Myocyte (in vitro differentiated cells): ENCODE measurements at places on chromosomes 16 and 17. TPM values are rescaled to one million over a fixed set of nuclear protein-coding genes. Genes with fewer than 3 reads are reported as not detected.
A peak's percentile ranks its signal among the peaks of the same experiment; 100 is the strongest.

CDRT4 gene
- total RNA-seq: 0.52 and 3.4 TPM in 2 replicates

SSTR5 gene
- total RNA-seq: 0.29 and 1.6 TPM in 2 replicates

DNA sequence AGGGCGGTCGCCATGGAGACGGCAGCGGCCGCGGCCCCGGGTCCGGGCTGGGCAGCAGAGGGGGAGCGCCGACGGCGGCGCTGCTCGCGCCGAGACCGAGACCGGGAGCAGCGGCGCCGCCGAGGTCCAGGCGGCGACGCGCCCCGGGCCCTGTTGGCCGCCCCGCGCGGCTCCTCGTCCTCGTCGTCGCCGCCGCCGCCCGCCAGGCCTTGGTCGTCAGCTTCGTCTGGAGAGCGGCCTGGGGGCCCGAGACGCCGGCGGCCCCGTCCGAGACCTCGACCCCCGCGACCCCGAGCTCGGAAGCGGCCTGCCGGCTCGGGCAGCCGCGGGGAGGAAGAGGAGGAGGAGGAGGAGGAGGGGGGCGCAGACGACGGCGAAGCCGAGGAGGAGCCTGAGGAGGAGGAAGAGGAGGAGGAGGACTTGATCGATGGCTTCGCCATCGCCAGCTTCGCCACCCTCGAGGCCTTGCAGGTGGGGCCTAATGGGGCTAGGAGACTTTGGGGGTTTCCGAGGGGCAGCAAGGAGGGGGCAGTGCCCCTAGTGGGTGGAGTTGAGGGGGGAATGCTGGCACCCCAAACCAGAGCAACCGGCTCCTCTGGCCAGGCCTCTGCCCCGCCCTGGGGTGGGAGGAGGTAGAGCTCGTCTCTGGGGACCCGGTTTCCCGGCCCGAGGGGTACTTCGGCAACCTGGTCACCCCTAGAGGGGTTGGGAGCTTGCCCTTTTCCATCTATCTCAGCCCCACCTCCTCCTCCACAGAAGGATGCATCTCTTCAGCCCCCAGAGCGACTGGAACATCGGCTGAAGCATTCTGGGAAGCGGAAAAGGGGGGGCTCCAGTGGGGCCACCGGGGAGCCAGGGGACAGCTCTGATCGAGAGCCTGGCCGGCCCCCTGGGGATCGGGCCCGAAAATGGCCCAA, 1.5 kb downstream of the FBRS start:
- peak; percentile 19 for DNase-seq

DNA sequence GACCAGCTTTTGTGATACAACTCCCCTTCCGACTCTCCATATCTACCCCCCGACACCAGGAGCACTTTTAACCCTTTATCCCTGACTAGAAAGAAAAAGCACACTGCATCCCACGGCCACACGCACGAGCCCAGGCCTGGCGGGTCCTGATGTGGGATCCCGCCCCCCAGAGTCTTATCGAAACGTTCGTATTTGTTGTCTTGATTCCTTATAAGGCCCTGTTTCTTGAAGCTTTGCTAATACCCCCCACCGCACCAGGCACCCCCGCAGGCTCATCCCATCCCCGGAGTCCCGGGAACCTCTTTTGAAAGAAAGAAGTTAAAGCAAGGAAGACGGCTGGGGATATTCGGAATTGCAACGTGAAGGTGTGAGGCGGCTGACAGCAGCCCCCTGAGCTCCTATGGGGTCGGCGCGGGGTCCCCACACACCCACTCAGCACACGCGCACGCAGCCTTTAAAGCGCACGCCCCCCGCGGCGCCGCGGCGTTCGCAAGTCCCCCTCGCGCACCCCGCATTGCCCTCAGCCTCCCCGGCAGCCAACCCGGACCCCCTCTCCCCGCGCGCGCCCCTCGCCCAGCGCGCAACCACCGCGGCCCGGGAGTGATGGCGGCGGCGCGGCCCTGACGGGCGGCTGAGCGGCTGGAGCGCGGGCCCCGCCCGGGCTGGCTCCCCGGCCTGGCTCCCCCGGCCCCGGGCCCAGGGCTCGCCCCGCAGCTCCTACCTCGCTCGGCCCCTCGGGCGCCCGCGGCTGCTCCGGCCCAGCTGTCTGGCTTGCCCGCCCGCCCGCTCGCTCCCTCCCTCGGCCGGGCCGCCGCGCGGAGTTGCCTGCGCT, 448 bp downstream of the STAT5B start:
- DNase-seq: peak; percentile 27

- DNase-seq: no peak
These were observed 17.4 kb upstream of the ZNF469 start for GRCh38 chr16:88365244-88365865.

HOXB1 gene
- total RNA-seq: not detected in 2 replicates

- peak; percentile 34 for DNase-seq
These were observed 116.5 kb upstream of the ADAMTS18 start for GRCh38 chr16:77551357-77551756.

GRCh38 chr16:79599256-79599836, 1.2 kb downstream of the MAF start:
- peak; percentile 46 for DNase-seq

- peak; percentile 90 for DNase-seq
These were observed 11.5 kb upstream of the ZC3H18 start for GRCh38 chr16:88558457-88559442.

MYH1 gene
- 0.36 and 1.8 TPM in 2 replicates for total RNA-seq

DNA sequence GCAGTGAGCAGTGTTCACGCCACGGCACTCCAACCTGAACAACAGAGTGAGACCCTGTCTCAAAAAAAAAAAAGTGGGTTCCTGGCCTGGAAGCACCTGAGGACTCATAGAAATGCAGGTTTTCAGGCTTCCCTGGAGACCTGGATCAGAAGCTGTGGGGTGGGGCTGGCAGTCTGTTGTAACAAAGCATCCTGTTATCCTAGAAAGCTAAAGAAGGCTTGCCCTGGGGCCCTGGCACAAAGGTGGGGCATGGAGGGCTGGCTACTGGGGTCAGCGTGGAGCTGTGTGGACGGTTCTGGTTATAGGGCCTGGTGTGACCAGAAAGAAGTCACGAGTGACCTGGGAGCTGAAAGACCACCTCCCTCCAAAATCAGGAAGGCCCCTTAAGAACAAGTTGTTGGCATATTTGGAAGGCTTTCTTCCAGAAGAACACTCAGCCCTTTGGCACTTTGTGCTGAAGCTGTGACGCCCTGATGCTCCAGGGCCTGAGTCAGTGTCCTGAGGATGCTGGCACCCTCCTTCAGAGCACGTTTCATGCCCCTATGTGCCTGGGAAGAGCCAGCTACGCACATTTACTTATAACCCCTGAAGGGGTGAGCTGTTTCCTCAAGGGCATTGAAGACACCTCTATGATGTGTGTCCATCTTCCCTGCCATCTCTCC, 6.2 kb downstream of the CRISPLD2 start:
- DNase-seq: no peak

- DNase-seq: no peak
These were observed 24.3 kb downstream of the ITGB3 start for GRCh38 chr17:47277921-47278320.

DNA sequence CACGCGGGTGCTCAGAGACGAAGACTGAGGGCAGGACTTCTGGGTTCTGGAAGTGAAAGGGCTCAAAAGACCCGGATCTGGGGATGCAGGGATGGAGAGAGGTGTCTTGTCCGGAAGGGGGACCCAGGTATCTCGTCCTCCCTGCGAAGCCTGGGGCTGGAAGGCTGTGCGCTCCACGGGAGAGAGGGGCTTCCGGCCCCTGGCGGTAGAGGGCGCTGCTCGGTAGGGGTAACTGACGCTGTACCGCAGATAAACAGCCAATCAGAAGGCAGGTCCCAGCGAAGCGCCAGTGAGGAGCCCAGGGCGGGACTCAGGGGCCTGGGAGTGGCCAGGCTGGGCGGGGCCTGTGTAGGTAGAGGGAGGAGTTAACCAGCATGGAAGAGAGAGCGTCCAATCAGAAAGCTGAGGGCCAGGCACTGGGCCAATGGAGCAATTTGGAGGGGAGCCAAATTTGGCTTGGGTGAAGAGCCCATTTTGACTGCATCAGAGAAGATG, 804 bp downstream of the TGFB1I1 start:
- peak; percentile 69 for DNase-seq

GRCh38 chr16:58578642-58579041, 51.0 kb downstream of the CNOT1 start:
- DNase-seq: no peak

DNA sequence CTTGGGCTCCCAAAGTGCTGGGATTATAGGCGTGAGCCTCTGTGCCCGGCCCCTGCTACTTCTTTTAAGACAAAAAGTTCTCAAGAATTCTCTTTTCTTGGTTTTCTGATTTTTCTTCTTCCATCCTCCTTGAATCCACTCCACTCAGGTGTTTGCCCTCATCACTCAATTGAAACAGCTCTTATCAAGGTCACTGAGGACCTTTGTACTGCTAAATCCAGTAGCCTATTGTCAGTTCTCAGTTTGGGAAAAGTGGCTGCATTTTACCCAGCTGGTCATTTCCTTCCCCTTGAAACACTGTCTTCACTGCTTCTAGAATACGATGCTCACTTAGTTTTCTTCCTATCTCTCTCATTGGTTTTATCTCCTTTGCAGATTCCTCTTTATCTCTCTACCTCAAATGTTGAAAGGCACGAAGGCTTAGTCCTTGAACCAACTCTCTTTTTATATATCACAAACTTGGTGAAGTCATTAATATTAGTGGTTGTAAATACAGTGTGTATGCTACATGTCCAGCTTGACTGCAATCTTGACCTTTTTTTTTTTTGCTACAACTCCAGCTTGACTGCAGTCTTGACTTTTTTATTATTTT, 29.8 kb downstream of the ZNRF1 start:
- DNase-seq: no peak

DNA sequence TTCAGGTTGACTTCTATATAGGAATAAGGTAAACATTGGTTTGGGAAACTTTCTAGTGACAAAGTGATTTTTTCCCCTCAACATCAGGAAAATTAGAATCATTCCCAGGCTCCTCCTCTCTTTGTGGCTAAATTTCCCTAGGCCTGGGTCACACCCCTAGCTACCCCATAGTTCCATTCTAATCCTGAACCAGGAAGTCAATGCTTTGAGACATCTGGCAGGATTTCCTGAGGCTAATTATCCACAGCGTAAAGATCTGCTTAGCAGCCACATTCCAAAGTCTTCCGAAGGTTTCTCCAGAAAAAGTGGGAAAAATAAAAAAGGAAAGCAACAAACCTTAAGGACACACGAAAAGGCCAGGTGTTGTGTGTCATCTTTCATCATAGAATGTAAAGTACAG, 60.3 kb upstream of the CORO6 start:
- no peak for DNase-seq

CPHXL2 gene
- not detected in 2 replicates for total RNA-seq

CCL17 gene
- total RNA-seq: not detected in 2 replicates

DNA sequence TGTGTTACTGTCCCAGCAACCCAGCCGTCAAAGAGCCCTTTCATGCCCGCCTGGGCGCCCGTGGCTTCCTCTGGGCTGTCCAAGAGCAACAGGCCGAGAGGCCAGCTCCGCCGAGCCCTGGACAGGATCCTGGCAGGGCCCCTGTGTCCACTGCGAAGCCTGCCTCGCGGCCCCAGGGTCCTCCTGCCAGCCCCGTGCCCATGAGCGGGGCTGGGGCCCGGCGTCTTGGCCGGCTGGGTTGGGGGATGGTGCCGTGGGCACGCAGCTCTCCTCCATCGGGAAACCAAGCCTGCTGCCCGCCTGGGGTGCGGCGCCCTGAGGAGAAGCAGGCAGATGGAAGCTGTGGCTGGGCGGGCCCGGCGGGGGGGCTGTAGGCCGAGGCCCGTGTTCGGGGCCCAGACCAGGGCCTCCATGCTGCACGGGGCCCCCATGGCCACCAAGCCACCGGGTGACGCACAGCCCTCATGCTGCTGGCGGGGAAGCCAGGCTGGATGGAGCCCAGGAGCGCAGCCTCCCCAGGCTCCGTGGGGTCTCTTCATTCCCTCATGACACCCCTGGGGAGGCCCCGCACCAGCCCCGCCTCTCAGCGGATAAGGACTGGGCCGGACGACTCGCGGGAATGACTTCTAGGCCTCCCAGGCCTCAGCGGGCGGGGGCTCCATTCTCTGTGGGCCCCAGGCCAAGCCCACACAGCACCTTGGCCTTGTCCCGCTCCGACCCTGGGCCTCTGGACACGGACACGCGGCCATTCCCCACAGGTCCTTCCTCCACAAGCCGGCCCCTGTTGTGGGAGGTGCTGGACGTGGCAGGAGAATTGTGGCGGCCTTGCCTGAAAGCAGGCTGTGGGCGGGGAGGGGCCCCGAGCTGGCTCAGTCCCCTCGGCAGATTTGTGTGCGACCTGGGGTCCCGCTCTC, at the start of gene C1QTNF8:
Gene C1QTNF8 (minus strand): TSS at position 76 of the 914 bp plus-strand sequence. CDS start 1,322 bp downstream, outside the sequence.
- DNase-seq: no peak

DNA sequence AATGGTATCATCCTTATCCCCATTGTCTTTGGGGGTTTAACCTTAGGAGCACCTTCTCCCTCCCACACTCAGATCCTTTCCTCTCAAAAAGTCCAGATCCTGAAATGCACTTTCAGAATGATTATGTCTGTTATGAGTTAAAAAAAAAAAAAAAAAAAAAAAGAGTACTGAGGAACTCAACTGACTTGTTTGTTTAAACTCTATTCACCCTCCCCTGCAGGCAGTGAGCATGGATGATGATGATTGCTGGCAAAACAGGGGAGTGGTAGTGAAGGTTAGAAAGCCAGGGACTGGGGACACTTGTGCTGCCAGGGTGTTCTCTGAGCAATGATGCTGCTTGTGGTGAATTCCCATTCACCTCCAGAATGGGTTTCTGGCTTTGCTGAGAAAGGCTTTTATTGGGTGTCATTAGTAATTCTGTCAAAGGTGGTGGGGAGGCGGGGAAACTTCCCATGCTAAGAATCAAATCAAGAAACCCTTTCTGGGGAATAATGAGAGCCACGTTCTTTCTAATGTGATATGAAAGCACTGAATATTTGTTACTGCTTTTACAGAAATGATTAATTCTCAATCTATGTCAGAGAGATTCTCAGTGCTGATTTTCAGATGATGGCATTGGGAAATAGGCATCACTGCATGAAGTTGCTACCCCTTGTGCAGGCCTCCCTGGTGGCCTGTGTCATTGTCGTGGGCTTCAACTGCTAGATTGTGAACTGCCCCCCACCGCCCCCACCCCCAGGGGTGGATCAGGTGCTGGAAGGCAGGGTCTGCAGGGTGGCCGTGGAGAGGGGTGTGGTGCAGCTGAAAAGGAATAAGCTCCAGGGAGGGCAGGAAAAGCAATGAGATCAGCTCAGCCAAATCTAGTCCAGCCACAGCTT, 14.1 kb downstream of the CCL4 start:
- DNase-seq: no peak

UTS2R gene
- 29.1 and 60.3 TPM in 2 replicates for total RNA-seq

GRCh38 chr17:4641297-4642195, at the start of gene ALOX15:
Gene ALOX15, minus strand, starts transcription at chr17:4641678. Its CDS starts 27 bp downstream, at chr17:4641651.
- no peak for DNase-seq

PABPN1L gene
- total RNA-seq: 0.11 TPM in 1 of 2 replicates, not detected in the other

IST1 gene
- 246 and 256 TPM in 2 replicates for total RNA-seq

IL17C gene
- not detected in 2 replicates for total RNA-seq

- DNase-seq: no peak
These were observed 102.8 kb downstream of the SSH2 start for GRCh38 chr17:29827179-29827578.

GRCh38 chr17:63623786-63624530, 1.7 kb downstream of the MAP3K3 start:
- DNase-seq: no peak
